ENCODE measurements at places on chromosomes 7 and 10. TPM values are rescaled to one million over a fixed set of nuclear protein-coding genes. Genes with fewer than 3 reads are reported as not detected.

GRCh38 chr10:106764360-106764759 lies 400.1 kb downstream of the SORCS1 start:
- no peak for DNase-seq

DNA sequence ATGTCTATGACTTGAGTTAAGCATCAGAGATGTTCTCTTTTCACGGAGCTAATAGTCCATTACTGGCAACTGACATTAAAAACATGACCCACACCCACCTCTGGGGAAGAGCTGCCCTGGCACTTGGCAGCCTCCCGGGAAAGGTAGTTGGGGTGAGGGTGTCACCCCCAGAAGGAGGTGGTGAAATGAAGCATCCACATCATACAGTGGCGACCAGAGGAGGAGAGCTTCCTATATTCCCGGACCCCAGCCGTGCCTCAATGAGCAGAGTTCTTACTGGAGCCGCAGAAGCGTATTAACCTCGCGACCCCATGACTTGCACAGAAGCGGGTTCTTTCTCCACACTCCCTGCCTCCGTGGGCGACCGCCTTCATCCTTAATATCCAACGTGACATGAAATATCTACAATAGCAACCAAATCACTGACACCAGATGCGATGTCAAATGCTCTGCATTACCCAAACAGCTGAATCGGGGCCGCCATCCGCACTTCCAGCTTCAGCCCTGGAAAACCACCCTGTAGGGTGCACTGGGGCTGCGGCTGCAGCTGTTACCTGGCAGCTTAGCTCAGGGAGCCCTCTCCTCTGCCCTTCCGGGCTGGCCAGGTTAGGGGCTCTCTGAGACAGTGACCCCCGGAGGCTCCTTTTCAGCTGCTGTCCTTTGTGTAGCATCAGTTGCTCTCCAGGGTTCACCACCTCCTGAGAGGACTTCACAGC lies 103.1 kb upstream of the PARD3 start:
- no peak for DNase-seq

DNA sequence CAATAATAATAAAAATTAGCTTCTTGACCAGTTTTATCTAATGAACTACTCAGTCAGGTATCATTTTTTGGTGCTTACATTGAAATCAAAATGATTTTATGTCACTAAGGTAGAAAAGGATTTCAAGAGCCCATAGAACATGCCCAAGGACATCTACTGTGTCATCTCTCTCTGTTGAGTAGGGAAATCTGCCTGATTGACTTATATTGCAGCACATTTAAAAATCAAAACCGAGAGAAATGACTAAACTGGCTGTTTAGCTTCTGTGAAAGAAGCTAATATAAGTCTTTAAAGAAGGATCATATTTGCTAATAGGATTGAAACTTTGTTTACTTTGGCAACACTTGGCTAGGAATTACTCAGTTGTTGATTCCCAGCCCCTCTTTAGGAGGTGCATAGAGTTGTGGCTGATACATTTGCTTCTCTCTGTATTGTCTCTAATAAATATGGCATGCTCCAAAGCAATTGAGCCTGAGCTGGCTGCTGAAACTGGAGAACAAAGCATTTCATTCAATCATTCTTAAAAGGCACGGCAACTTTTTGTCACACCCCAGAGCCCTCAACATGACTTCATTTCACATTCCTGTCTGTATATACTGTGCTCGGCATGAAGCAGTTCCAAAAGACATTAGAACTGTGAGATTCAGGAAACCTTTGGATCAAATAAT lies 1096.9 kb upstream of the POT1 start:
- no peak for DNase-seq

Gene PRKG1
- polyA plus RNA-seq: 0.30 TPM

- DNase-seq: no peak
Observed at GRCh38 chr7:91554883-91555282, 290.6 kb downstream of the FZD1 start.

GRCh38 chr7:155227004-155227787 lies 70.5 kb upstream of the INSIG1 start:
- DNase-seq: no peak

DNA sequence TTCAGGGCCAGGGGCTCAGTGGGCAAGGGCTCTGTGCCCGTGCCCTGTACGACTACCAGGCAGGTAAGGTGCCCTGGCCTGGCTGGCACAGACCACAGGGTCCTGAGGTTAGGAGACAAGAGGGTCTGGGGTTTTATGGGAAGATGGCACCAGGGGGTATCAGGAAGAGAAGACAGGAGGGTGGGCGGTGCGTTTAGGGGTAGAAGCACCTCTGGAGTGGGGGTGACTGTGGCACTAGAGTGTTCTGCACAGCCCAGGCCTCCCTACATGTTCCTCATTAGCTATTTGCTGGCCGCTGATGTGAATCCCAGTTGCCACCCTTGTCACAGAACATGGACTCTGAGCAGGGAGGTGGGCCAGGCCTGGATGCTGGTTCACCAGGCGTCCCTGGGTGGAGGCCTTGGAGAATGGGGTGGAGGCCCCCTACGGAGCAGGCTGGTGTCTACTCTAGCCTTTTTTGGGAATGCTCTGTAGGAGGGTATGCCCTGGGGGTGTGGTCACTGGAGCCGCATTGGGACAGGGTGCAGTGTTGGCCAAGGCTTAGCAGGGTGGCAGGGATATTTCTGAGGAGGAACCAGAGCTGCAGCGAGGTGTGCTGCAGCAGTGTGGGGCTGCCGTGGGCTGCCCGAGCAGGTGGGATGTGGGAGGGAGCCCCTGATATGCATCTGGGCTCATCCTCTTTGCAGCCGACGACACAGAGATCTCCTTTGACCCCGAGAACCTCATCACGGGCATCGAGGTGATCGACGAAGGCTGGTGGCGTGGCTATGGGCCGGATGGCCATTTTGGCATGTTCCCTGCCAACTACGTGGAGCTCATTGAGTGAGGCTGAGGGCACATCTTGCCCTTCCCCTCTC lies 5.0 kb downstream of the PGAM2 start:
- no peak for DNase-seq

Gene KIF5B
- 50.5 TPM for polyA plus RNA-seq

GRCh38 chr10:104322416-104322782 lies 15.9 kb downstream of the ITPRIP start:
- no peak for DNase-seq

DNA sequence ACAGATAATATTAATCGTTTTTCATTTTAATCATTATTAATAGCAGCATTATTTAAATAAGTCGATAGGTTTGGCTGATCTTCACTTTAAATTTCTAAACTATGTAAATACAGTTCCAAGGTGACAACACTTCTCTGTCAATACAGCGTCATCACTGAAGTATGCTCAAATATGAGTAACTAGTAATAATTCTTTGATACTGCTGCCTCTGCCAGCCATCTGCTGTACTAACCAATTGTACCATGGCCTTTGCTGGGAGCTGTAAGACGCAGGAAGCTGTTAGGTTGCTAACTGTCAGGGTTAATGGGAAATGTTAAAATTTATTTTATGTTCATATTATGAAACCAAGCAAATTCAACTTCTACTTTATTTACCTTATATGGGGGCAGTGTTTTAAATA lies 1650.5 kb upstream of the LRRTM3 start:
- DNase-seq: no peak

- no peak for DNase-seq
Observed at GRCh38 chr10:128123846-128124245, 2.4 kb downstream of the MKI67 start.

- no peak for DNase-seq
Observed at GRCh38 chr10:112375721-112376395, 1.9 kb downstream of the ACSL5 start.

Gene CCDC3
- 0.25 TPM for polyA plus RNA-seq

DNA sequence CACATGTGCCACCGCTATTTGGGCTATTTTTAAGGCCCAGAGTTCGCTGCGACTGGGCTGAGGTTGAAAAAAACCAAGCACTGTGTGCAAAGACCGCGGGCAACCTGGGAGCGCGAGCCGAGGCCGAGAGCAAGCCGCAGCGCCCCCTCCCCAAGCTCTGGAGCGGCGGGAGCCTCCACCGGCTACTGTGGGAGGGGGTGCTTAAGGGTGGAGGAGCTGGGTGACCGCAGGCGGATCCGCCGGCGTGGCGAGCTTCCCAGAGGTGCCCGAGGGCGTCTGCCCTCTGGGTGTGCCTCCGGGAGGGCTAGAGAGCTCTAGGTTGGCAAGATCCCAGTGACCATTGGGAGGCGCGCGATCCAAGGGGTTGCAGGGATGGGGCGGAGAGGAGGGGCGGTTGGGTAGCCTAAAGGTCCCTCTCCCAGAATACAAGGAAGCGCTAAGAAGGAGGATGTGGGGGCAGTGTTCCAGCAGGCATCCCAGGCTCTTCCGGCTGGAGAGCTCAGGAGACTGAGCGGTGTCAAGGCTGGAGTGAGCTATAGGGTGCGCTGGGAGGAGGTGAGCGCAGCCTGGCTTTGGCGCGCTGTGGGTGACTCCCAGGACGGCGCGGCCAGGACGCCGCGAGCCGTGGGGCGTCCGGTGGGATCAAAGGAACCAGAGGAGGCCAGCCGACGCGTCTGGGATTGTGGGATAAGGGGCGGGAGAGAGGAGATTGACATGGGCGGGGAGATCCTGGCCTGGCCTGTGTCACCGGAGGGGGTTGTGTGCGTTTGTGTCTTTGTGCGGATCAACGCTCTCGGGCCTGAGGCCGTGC lies 8.0 kb downstream of the DLX5 start:
- DNase-seq: no peak

Data from keratinocyte (primary cell).